WERI-Rb-1 (cell line): ENCODE measurements at places on chromosomes 12 and 14.

DNA sequence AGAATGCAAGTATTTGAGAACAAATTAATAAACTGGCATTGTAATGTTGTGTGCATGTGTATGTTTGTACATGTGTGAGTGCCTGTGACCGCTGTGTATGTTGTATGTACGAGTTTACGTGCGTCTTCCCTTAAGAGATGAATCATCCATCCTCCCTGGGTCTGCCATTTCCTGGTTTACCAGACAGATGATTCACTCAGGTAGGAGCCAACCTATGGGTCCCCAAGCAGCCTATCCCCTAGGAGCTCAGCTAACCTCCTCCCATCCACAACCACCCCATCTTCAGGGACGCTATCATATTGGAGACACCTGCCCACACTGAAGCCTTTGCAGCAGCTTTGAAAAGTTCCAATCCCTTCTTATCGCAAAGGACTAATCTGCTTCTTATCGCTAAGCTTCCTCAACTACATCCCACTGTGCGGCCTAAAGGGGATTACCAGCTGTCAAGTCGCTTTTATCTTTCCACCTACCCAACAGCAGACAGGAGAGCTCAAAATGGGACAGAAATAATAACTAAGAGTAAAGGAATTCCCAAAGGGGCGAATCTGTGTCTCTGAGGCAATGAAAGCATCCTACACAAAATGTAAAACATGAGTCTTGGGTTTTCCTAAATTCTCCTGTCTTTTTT is 81.5 kb upstream of the TMCC3 start:
- peak; percentile 77 for DNase-seq

DNA sequence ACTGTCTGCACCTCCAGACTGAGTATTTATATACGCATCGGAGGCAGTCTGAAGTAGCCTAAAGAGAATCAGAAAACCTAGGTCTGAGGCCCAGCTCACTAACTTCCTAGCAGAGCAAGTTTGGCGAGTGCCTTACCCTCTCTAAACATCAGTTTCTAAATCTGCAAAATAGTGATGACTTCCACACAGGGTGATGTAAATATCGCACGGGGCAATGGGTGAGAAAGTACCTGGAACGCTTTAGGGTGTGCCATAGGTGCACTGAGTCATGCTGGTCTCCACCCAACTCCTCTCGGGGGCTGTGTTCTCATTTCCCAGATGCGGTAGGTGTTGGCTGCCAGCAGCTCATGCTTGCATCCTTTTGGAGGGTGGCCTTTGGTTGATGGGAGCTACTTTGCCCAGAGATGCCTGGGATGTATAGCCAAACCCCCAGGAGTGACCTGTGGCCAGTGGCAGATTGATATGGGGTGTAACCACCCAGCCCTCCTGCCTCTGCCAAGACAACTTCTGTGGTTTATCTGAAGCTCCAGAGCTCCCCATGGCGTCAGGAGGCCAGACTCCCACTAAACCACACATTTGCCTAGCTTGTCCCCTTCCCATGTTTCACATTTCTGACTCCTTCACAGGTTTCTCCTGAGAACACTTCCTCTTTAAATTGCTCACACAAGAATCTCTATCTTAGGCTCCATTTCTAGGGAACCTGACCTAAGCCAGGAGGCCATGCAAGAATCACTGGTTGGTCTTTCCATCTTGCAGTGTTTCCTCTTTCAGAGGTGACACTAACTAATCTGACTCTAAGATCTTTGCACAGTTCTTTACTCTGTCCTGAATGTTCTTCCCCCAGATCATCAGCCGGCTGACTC is 62.0 kb upstream of the TUNAR start:
- no peak for DNase-seq

DNA sequence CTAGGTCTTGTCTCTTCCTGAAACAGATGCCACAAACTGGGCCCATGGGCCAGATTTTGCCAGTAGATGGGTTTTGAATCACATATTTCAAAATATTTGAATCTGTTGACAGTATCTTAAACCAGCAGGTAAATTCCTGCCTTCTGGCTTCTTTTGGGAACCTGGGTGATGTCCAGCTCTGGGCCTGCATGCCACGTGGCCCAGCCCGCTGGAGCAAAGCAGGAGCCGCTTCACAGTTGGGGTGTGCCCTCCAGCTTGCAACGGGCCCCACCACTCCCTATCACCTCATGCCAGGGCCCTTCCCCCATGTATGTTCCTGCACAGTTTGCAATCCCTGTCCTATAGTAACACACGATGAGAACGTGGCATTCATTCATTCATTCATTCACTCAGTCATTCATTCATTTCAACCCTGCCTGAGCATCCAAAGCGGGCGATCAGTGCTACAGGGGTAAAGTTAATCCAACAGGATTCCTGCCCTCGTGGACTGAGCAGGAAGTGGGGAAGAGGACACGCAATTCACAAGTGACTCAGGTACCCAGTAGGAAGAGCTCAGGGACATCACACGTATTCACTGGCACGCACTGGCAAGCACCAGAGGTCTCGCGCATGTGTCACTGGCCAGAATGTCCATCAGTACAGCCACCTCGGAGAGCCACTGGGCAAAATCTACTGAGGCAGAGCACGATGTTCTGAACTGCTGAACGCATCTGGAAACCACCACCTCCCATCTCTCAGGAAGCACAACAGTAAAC is 27.8 kb downstream of the SCARB1 start:
- no peak for DNase-seq

GRCh38 chr14:51185754-51186153 is 54.3 kb upstream of the TMX1 start:
- DNase-seq = no peak

DNA sequence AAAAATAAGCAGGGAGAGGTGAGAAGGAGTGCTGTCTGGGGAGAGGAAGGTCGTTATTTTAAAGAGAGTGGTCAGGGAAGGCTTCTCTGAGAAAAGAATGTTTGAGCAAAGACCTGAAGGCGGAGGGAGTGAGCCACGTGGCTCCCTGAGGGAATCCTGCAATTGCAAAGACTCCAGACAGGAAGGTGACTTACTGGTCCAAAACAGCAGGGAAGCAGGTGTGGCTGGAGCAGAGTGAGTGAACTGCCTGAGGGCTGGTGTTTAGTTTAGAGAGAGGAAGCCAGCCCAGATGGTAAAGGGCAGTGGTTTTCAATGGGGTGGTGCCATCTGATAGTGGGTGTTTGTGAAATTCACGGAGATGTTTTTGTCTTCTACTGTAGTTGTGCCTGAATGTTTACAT is 58.8 kb upstream of the LTA4H start:
- no peak for DNase-seq

DNA sequence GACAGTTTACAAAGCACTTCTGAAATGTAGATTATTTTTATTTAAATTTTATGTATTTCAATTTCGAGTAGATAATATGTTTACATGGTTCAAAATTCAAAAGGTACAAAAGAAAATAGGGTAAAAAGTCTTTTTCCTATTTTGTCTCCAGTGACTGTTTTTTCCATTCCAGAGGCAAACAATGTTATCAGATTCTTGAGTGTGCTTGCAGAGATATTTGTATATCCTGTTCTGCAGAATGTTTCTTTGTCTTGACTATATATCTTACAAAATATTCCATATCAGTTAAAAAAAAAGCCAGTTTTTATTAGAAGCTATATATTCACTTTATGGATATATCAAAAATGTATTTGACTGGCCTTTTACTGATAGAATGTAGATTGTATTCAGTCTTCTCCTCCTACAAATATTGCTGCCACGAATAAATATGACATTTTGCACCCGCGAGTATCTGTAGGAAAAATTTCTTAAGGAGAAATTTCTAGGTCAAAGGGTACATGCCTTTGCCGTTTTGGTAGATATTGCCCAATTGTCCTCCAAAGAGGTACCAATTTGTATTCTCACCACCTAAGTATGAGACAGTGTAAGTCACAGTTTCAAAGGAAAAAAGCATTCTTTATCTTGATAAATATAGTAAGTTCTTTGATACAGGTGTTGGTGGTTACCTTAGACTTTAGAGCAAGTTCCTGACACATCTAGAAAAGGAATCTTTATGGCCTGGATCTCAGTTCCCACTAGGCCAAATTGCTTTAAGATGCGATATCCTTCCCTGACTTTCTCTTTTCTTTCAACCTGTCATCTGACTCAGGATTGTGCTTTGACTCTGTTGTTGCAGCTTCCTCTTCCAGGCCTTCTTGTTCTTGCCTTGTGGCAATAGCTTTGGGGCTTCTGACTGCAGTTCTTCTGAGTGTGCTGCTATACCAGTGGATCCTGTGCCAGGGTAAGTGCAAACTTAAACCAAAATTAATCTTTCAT is 2.3 kb downstream of the KLRG1 start:
- DNase-seq = no peak

DNA sequence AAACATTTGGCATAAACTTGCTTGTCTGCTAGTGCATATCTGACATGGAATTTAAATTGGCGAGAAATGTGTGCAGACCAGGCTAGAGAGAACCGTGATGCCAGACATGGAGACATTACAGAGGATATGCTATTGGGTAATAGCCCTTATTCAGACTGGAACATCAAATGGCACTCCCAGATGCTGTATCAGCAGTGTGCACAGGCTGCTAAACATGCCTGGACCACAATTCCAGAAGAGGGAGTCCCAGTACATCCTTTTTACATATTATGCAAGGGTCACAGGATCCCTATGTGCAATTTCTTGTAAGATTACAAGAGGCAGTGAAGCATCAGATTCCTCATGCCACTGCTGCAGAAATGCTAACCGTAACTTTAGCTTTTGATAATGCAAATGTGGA is 354.5 kb upstream of the FOXG1 start:
- no peak for DNase-seq

- no peak for DNase-seq
These were observed 6.5 kb downstream of the NUBPL start for GRCh38 chr14:31567655-31568054.

DNA sequence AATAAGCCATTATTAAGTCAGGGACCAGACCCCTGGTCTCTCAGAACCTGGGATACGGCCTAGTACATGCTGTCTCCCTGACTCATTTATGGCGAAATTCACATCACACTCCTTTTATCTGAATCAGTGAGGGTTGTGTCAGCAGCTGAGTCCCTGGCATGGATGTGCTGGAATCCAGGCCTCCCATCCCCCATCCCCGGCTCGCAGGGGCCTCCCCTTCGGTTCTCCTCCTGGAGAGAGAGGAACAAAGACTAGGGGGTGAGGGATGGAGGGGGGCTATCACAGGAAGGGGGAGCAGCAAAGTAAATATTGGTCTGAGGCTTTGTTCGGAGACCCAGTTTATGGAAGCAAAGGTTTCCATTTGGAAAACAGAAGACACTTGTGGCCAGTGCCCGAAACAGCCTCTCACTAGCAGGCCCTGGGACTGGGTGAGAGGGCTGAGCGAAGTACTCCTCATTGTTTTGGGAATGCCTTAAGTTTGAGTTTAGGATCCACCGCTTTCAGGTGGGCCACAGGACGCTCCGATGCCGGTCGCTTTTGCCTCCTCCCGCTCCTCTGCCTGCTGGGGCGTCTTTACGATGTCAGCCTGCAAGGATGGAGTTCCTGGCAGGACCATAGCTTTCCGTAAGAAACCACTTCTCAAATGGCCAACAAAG is 145.0 kb downstream of the PRKCH start:
- no peak for DNase-seq

DNA sequence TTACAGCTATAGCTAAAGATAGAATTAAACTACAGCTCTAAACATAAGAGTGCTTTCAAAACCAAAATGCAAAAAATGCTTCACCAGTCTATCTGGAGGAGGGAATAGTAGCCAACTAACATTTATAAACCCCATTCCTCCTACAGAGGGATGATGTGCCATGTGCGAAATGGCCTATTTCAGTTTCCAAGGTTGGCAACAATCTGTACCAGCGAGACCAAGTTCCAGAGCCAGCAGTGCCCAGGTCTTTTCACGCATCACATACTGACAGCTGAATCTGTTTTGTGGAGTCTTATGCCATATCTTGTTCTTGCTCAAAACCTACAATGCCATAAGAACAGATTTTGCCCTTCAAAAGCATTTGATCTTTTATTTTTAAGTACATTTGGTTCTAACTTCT is 24.5 kb downstream of the NELL2 start:
- no peak for DNase-seq

DNA sequence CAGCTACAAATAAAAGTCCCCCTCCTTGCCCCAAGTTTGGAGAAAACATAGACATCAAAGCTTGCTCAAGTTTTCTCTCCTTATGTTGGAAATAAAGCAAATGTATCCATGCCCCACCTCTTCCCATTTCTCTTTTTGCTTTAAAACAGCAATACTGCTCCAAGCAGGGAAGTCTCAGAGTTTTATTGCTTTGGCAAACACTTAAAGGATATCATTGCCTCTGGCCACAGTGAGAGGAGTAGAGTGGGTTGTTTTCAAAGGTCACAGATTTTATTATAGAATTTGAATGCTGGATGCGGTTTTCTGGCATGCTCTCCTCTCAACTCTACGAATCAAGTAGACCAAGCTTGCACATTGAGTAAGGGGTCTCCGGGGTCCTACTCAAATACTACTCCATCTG is 149.7 kb downstream of the TTC7B start:
- DNase-seq = no peak

DNA sequence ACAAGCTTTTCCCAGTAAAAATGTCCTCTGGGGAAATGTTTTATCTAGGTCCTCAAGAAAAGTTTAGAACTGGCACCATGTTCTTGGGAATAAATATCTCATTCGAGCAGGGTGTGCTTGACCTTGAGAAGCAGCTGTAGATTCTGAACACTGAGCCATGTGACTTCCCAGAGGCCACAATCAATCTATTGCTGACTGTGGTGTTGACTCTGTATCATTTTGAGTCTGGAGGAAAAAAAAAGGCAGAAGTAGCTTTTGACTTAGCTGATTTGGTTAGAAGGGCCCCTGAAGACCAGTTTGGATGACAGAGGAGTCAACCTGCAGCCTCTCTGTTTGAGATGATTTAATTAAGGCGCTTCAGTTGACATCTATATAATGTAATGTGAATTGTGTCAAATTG is 592.4 kb upstream of the SEL1L start:
- no peak for DNase-seq

- no peak for DNase-seq
These were observed 56.0 kb downstream of the TTC9 start for GRCh38 chr14:70697701-70698100.

GRCh38 chr12:19251481-19252132 is 122.1 kb downstream of the PLEKHA5 start:
- DNase-seq = no peak

DNA sequence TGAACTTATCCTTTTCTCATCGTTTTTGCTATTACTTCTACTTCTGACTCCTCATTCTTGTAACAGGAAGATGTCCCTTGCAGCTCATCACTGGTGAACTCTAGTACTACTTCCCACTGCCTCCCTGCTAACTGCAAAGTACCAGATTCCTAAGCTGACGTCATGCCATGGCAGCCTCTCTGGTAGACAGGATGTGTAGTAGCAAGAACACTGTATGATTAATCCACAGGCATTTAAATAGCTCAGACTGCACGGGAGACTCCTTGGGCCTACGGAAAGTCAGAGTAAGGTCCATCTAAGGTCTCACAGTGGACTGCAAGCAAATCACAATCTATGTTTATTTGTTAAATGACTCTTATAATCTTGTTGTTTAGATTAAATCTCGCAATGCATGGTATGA is 43.5 kb downstream of the DNAI7 start:
- no peak for DNase-seq

GRCh38 chr12:71873821-71874220 is 34.3 kb downstream of the TBC1D15 start:
- DNase-seq = peak; percentile 47
